Esophagus muscularis mucosa (tissue), 4 donors: ENCODE measurements at places on chromosomes 6 and 20. TPM values are rescaled to one million over a fixed set of nuclear protein-coding genes. Genes with fewer than 3 reads are reported as not detected.

MYBL2 gene
- total RNA-seq: 0.11 TPM

POU5F1 gene
- 1.3 TPM for total RNA-seq

- DNase-seq: no peak
Measured at GRCh38 chr6:129662406-129662766, 47.6 kb downstream of the ARHGAP18 start.

GRCh38 chr20:14741616-14742015, 404.2 kb upstream of the FLRT3 start:
- DNase-seq: no peak

DNA sequence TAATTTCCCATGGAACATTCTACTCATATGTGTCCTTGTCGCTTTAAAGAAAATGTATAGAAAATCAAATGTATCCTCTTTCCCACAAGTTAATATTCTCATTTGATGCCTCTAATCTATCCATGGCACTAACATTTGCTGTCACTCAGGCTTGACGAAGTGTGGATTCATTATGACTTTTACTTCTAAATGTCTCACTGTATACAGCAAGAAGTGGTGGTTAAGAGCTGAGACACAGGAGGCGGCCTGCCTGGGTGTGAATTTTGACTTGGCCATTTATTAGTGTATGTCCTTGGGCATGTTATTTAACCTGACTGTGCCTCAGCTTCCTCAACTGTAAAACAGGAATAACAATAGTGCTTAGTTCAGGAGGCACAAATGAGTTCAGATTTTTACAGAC, 70.0 kb downstream of the TRMT6 start:
- DNase-seq: no peak

DNA sequence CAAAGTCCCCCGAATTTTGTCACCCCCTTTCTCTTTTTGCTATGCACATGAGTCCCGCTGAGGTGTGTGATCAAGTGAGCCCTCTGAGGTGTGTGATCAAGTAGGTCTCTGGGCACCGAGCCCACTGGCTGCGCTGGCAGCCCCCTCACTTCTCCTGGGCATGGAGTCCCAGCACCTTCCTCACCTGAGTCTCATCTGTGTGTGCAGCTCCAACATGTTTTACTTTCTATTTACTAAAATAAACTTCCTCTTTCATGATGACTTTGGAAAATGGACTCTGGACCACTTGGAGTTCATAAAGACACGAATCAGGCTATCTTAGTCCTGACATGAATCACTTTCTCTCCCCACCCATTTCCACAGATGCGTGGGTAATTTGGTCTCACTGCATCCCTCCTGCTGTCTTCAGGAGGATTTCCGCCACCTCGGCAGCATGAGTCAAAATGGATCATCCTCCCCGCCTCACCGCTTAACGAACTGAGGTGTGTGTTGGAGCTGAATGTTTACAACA, 39.8 kb downstream of the PRDM1 start:
- DNase-seq: no peak

DNA sequence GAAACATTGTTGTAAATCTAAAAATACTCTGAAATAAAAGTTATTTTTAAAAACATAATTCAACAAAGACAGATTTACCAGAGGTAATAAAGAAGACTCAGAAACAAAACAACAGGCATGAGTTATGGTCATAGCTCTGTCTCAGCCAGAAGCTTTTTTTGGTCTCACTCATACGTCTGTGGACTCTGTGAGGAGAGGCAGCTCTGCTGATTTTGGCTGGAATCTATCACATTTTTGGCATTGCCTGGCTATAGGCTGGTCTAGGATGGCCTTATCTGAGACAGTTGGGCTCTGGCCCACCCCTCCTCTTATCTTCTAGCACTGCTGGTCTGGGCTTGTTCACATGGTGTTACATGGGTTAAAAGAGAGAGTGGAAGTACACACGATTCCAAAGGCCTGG, 514.0 kb upstream of the BTBD3 start:
- DNase-seq: no peak

GRCh38 chr6:132053511-132053910, 102.3 kb upstream of the CCN2 start:
- DNase-seq: no peak
